ENCODE measurements at places on chromosomes 1 and 21.

GRCh38 chr21:44962403-44962966 lies 22.7 kb downstream of the SLX9 start:
- DNase-seq = no peak

- peak; percentile 100 for DNase-seq
Observed at GRCh38 chr1:43147625-43148327, 24.3 kb downstream of the EBNA1BP2 start.

- no peak for DNase-seq
Observed at GRCh38 chr1:175679981-175680652, 63.3 kb downstream of the TNR start.

DNA sequence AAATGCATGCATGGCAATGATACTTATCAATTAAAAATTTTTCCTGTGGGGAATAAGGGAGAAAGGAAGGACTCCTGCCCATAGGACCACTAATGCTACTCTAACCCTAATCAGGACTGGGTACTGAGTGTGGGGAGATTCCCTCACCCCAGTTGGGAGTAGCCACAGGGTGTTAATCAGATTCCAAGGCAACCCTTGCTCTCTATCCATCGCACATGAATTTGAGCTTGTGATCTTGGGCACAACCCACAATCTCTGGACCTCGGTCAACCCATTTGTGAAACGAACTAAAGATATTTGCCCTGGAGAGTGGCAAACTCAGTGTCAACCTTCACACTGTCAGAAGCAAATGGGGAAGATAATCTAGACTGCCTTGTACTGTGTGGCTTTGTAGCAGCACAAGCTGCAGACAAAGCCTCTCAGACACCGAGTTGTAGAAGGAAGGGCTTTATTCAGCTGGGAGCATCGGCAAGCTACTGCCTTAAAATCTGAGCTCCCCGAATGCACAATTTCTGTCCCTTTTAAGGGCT lies 69.5 kb downstream of the SERINC2 start:
- no peak for DNase-seq

Data from endodermal cell (in vitro differentiated cells).